ENCODE measurements at places on chromosomes 13 and 19.

GRCh38 chr19:52258426-52258825 lies 11.0 kb upstream of the ZNF766 start:
- no peak for DNase-seq

DNA sequence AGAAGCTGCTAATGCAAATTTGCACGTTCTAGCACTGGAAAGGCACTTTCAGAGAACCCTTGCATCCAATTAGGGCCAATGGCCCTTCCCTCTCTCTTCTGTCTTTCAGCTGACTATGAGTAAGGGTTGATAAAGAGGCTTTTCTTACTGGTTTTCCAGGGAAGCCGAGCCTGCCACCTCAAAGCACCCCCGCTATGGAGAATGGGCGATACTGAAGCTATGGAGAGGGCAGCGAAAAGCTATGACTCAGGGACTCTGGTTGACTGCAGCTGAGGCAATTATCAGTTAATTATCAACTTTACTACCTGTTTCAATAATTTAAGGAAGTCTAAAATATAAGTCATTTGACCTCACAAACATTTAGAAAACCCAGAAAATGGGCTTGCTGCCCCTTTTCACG lies 115.8 kb downstream of the TRPC4 start:
- DNase-seq: no peak

DNA sequence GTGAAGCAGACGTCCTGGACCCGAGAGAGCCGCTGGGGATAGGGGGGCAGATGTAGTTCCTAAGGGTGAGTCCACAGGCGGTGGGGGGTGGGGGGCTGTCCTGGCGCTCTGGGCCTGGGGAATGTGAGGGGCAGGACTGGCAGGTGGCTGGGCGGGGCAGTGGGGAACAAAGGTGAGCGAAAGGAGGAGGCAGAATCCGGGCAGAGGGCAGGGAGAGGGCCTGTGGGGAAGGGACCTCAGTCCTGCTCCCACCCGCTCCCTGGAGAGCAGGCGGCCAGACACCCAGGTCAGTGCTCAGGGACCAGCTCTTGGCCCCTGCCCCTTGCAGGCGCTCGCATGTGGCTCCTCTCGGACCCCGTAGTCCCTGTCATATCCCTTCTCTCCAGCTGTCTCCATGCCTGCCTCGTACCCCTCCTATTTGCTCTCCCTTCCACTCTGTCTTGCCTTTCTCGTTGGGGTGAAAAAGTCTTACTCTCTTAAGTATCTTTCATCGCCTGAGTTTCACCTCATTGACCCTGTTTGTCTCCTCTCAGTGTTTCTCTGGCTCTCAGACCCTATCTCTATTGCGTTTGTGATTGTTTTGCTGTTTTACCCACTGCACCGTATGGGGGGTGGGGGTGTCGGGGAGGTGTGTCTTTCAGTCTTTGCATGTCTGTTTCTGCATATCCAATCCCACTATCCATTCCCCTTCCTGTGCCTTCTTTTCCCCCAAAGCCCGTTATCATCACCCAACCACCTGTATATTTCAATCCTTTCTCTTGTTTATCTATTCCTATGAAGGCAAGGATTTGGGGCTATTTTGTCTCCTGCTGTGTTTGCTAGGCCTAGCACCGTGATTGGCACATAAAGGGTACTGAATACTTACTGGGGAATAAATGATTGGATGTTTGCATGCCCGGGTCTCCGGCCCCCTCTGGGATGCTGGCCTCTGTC lies 5.8 kb downstream of the SPHK2 start:
- no peak for DNase-seq

- no peak for DNase-seq
Observed at GRCh38 chr19:43507880-43508279, 3.3 kb upstream of the PHLDB3 start.

GRCh38 chr13:37349916-37350315 lies 244.5 kb upstream of the CSNK1A1L start:
- DNase-seq: no peak

DNA sequence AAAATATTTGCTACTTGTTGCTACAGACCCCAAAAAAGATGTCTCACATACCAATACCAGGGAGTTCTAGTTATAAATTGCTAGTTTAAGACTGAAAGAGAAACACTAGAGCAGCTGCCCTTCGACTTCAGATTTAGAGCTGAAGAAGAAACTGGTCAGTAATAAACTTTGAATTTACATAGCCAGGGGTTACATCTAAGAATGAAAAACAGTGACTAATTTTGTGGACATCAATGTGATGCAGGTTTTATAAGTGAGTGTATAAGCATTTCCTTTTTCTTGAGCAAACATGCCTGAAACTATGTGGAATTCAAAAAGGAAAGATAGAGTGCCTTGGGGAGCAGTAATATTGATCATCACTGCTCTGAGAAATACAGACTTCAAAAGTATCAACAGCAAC lies 724.9 kb upstream of the MIR17HG start:
- no peak for DNase-seq

GRCh38 chr19:2634228-2634951 lies 68.1 kb downstream of the GNG7 start:
- no peak for DNase-seq

DNA sequence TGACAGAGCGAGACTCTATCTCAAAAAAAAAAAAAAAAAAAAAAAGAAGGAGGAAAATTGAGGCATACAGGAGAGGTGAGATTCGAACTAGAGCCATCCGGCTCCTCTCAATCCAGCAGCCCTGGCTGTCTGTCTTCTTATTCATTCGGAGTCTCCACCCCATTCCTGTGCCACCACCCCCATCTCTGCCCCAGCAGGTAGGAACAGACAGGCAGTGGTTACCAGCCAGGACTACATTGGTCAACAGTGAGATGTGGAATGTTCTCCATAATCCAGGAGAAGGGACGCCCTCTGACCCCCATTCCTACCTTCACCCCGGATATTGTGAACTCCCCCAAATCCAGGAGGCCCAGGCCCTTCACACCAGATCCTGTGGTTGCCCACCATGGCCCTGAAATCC lies 6.6 kb upstream of the S1PR2 start:
- no peak for DNase-seq

All from activated CD8-positive, alpha-beta memory T cell treated with anti-CD3 and anti-CD28 coated beads for 1 hour (primary cell).